Activated CD8-positive, alpha-beta memory T cell treated with anti-CD3 and anti-CD28 coated beads, Interleukin-2, amount 50 U/mL, for 48 hours (primary cell): ENCODE measurements at places on chromosomes 7 and 10.

GRCh38 chr7:117127585-117128168 lies 174.4 kb downstream of the ST7 start:
- DNase-seq: no peak

DNA sequence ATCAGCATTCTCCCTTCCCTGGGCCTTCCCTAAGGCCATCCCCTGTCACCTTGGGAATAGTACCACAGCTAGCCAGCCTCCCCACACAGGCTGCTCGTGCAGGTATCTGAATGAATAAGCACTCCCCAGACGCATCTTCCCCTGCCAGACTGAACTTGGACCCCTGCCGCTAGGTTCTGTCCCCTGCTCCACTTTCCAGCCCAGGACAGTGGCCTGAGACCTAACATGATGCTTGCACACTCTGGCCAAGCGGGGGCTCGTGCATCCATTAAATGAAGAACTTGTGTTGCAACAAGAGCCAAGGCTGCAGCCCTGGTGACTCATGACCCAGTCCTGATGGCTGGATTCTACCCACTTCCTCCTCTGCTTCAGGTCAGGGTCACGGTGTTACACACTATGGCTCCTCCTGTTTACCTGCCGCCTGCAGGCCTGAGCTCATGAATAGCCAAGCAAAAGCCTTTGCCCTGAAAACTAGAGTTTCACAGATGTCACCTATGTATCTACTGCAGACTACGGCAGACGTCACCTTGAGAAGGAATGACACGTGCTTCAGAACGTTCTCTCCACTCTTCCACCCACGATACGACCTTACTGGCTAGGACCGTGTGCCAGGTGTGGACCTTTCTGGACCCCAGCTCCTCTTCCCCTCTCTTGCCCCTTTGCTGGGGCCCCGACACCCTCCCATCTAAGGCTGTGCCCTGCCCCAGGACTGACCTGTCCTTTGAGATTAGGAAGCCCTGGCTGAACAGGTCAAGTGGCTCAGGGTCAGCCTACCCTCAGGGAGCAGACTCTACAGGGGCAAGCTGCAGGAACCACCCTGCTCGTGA lies 6.5 kb downstream of the ASB13 start:
- no peak for DNase-seq

DNA sequence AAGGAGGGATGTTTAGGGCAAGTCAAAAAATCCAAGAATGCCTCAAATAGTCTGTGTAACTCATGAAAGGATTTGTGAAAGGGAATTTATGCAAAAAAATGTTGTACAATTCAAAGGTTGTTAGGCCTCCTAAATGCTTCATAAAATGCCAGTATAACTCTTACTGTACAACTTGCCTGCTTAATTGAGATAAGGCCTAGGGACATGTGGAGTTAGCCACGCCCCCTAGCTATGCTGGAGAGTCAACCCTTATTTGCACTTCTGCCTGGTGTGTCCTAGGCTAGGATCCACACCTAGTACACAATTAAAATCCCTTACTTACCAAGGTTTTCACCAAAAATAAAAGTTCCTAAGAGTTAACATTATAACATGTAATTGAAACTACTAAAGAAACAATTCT lies 77.2 kb downstream of the ZNF680 start:
- DNase-seq: no peak

GRCh38 chr7:113809581-113809980 lies 109.2 kb downstream of the PPP1R3A start:
- DNase-seq: no peak

DNA sequence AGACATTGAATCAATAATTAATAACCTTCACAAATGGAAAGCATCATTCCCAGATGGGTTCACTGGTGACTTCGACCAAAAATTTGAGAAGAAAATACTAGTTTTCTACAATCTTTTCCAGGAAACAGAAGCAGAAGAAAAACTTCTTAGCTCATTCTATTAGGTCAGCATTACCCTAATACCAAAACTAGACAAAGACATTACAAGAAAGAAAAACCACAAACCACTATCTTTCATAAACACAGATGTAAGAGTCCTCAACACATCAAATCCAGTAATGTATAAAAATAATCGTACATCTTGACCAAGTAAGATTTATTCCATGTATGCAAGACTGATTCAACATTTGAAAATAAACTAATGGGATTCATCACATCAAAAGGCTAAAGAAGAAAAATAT lies 64.0 kb upstream of the CDK1 start:
- DNase-seq: no peak

GRCh38 chr10:22111705-22112104 lies 106.1 kb downstream of the EBLN1 start:
- DNase-seq: no peak
